ENCODE measurements at places on chromosomes 3 and 15.

DNA sequence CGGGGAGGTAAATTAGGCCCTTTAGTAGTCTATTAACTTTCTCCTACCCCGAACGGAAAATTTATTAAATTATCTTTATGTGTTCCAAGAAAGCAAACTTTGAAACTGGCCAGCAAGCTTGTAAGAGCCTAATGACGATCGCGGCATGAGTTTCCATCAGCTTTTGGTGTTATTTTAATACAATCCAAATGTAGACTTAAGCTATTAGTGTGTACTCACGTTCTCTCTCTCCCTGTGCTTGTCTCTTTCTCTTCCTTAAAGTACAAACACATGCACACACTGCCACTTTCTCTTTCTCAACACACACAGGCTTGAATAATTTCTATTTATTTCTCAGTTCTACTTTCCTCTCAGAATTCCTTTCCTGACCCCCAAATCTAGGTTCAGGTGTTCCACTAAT, 108.8 kb upstream of the MME start:
- no peak for DNase-seq

DNA sequence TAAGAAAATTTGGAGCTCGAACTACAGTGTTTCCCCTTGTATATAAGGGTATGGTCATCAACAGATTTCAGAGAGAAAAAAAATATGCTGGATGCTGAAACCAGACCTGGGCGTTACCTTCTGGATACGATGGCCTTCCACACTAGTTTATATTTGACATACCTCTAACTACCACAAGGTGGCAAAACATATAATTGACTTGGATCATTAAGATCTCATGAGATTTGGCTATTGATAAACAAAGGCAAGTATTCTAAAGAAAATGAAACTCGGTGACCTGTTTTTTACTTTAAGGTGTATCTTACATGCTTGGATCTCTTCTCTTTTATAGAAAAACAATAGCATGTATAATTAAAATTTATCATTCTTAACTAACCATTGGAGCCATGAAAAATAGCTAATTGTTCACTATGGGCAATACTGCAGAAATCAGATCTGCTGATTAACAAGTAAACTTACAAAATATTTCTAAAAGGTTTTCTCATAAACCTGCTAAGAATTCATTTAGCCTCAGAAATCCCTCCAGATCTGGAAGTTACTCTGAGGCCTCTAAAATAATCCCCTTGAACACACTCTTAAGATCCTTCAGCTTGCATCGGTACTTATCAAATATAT, 300.6 kb upstream of the KCNH8 start:
- no peak for DNase-seq

- no peak for DNase-seq
These were observed 64.8 kb upstream of the LMCD1 start for GRCh38 chr3:8436661-8437287.

DNA sequence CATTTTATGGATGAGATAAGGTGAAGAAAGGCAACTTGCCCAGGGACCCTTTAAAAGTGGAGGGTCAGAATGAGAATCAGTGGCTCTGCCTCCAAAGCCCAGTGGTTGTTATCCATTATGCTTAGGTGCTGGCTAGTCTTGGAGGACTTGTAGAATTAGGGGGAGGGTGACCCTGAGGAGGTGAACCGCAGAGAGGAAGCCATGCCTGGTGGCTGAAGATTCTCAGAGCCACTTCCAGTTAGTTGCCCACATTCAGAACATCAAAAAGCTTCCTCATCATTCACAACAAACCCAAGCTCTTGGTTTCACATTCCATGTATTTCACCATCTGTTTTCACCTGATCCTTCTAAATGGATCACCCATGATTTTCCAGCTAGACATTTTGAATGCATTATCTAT, 11.2 kb downstream of the EBLN2 start:
- no peak for DNase-seq

- no peak for DNase-seq
These were observed 6.3 kb downstream of the THBS1 start for GRCh38 chr15:39587096-39587721.

DNA sequence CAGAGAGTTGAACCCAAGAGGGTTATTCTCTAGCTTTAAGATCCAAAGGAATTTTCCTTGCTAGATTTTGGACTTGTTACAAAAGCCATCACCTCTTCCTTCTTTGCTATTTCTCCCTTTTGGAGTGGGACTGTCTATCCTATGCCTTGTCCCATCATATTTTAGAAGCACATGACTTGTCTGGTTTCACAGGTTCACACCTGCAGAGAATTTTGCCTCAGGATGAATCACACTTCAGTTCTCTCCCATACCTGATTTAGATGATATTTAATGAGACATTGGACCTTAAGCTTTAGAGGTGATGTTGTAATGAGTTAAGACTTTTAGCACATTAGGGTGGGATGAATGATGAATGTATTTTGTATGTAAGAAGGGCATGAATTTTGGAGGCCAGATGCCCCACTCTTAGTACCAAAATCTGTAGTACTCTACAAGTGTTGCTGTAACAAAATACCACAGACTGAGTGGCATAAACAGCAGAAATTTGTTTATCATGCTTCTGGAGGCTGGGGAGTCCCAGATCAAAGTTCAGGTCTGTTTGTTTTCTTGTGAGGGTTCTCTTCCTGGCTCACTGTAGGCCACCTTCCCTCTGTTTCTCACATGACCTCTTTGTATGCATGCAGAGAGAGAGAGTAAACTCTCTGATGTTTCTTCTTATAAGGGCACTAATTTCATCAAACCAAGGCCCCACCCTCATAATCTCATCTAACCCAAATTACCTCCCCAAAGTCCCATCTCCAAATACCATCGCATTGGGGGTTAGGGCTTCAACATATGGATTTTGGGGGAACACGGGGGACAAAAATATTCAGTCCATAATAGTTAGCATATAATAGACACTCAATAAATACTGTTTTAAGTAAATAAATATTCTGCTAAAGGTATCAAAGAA, 10.0 kb downstream of the LNP1 start:
- no peak for DNase-seq

GRCh38 chr3:79263423-79263822, 504.4 kb downstream of the ROBO1 start:
- no peak for DNase-seq

- DNase-seq = no peak
These were observed 110.3 kb upstream of the MITF start for GRCh38 chr3:69628951-69629350.

DNA sequence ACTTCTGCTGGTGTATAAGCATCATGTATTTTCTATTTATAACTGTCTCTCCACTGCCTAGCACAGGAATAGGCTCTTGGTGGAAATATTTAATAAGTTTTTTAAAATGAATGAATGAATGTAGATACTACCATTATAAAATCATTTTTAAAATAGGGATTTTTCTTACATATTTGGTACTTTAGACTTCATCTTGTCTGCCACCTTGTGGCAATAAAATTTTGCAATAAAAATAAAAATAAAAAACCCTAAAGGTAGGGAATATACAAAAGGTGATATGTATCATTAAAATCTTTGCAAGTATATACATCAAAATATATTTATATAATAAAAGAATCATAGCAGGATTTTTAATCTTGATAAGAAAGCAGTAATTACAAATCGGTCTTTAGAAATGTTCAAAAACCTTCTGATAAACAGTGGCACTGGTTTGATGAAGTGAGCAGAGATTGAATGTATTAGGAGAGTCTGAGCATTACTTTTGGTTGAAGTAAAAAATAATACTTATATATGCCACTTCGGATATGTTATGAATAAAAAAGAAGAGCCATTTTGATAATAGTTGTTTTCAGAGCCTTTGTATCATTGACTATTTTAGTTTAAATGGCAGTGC, 95.2 kb downstream of the SPATA16 start:
- no peak for DNase-seq

- DNase-seq = no peak
These were observed 69.1 kb downstream of the GALK2 start for GRCh38 chr15:49239105-49239504.

GRCh38 chr3:148360051-148360450, 337.7 kb upstream of the AGTR1 start:
- DNase-seq = no peak

GRCh38 chr3:132293251-132293650, 24.0 kb upstream of the ACP3 start:
- no peak for DNase-seq

DNA sequence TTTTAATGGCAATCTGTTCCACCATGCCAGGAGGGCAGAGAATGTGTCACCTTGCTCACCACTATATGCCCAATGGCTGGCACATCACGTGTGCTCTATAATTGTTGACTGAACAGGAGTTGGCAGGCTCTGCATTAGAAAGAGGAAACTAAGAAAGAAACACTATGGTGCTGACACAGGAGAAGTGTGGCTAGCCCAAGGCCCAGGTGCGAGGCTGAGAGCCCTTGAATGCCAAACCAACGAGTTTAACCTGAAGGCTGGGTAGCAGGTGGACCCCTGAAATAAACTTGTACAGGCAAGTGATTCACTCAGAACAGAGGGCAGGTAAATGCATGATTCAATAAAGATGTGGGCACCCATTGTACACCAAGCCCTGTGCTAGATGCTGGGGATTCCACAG, 2.4 kb downstream of the CHCHD4 start:
- DNase-seq = no peak

GRCh38 chr3:142495103-142495502, 47.3 kb upstream of the XRN1 start:
- no peak for DNase-seq

DNA sequence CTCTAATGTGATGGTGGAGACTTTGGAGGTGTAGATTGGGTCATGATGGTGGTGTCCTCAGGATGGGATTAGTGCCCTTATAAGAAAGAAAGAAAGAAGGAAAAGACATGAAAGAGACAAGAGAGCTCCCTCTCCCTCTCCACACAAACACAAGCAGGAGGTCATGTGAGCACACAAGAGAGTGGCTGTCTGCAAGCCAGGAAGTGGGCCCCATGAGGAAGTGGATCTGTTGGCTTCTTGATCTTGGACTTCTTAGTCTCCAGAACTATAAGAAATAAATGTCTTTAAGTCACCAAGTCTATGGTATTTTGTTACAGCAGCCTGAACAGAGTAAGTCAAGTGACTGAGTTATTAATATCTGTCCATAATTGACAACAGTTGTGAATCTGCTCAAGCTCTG, 17.1 kb downstream of the IQCB1 start:
- no peak for DNase-seq

GRCh38 chr15:91871837-91872236, 18.3 kb downstream of the SLCO3A1 start:
- DNase-seq = no peak

- DNase-seq = no peak
These were observed 66.6 kb upstream of the ARL8B start for GRCh38 chr3:5055357-5056110.

DNA sequence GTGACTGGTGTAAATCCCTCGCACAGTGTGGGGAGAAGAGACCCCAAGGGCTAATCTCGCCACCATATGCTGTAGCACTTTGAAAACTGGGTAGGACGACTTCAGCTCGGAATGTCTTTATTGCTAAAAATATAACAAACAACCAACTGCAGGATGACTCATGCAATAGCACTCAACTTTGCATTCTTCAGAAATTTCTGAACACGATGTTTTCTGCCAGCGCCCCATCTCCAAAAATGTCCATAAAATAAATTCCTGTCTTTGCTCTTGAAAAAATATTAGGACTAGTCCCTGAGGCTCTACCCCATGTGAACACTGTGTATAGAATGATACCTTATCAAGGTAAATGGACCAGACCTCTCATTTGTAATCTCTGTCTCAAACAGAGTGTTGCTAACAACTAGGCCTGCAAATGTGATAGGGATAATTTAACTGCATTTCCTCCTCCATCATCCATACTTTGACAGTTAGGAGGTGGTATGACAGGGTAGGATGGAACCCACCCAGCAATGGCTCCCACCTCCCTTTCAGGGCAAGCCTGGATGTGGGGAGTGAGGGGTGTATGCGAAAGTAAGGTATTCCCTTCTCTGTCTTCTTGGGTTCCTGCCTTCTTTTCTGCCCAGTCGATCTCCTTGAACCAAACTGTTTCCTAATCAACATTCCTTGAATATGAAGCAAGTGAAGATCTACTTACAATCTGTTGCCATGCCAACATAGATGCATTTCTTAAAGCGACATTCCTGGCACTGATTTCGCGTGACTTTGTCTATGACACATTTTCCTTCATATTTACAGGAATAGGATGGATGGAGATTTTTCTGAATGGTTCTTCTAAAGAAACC, 201.1 kb downstream of the NR1D2 start:
- DNase-seq = no peak

- DNase-seq = no peak
These were observed 24.0 kb upstream of the SLC6A6 start for GRCh38 chr3:14378415-14378814.

GRCh38 chr3:113468539-113468938, 27.2 kb upstream of the CFAP44 start:
- no peak for DNase-seq

GRCh38 chr3:78741066-78741645, 1026.6 kb downstream of the ROBO1 start:
- DNase-seq = no peak

DNA sequence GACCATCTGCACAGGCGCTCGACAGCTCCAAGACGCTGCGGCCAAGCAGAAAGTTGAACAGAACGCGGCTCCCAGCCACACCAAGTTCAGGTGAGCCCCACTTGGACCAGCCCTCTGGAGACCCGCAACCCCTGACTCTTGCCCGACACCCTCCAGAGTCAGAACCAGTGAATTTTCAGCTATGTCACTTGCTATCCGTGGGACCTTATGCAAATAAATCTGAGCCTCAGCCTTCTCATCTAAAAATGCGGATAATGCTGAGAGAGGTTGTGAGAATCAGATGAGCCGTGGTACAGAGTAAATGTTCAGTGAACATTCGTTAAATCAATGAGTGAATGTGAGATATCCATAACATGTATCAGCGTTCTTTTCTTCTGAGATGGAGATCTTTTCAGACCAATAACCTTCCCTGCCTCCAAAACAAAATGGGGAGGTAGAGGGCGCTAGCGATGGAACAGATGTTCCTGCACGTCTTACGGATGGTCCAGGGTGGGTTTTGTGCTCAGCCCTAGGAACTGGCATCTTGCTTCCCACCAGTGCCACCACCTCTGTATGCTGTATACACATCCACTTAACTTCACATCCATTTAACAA, 524 bp downstream of the MRPS11 start:
- DNase-seq = no peak

DNA sequence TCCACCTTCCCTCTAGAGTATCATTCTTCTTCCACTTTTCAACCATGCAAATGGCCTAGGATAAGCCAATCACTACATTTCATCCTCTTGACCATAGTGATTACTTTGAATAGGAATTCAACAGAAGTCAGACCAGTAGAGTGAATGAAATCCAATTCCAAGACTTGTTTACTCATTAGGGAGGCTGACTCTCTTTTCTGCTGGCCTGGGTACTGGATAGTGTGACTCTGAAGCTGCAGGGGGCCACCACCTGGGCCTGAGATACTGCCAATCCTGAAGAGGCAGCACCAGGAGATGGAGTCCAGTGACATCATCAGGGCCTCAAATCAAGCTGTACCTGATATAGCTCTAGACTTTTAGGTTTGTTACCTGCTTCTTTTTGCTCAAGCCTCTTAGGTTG, 7.0 kb upstream of the FSTL1 start:
- no peak for DNase-seq

GRCh38 chr3:46460051-46460450, 4.7 kb downstream of the LTF start:
- DNase-seq = no peak

Data from Peyer's patch (tissue), 4 donors.